NCI-H524 treated with DMSO at 0.1 percent for 48 hours (cell line): ENCODE measurements at places on chromosomes 5 and 9.

DNA sequence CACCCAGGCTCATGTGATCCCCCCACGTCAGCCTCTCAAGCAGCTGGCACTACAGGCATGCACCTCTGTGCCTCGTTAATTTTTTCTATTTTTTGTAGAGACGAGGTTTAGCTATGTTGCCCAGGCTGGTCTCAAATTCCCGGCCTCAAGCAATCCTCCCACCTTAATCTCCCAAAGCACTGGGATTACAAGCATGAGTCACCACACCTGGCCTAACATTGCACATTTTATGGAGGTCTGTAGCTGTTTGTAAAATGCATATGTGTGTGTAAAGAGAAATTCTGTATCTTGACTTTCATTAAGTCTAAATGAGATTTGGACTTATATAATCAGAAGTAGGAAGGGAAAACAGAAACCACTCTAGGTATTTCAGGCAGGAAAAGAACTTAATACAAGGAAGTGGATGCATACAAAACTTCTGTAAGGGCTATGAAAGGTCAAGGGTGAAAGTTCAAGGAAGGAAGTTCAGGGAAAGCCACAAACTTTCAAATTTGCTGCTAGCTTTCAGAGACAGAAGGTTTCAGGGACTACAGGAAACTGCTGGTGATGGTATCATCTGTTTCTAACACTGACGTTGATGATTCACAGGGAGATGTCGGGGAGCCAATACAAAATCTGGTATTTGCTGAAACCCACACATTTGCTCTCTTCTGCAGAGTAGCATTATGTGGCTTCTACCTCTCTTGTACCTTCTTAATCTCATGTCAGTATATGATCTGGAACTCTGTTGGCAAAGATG, 209.4 kb downstream of the PIK3R1 start:
- no peak for DNase-seq

GRCh38 chr5:177412603-177413233, 3.4 kb upstream of the F12 start:
- no peak for DNase-seq

- no peak for DNase-seq
These were observed 190.5 kb downstream of the PIK3R1 start for GRCh38 chr5:68405784-68406743.

GRCh38 chr5:141100243-141100805, at the start of gene PCDHB3:
Gene PCDHB3 (plus strand): TSS chr5:141100473. CDS start chr5:141100650, 177 bp downstream.
- DNase-seq, result no peak

DNA sequence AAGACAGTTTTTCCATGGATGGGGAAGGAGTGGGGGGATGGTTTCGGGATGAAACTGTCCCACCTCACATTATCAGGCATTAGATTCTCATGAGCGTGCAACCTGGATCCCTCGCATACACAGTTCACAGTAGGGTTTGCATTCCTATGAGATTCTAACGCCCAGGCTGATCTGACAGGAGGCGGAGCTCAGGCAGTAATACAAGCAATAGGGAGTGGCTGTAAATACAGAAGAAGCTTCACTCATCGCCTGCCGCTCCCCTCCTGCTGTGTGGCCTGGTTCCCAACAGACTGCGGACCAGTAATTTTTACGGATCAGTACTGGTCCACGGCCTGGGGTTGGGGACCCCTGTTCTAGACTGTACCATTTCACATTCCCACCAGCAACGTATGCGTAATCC, 68.3 kb upstream of the OTULINL start:
- no peak for DNase-seq

- no peak for DNase-seq
These were observed 93.1 kb downstream of the NXNL2 start for GRCh38 chr9:88628114-88628513.

- no peak for DNase-seq
These were observed 130.6 kb upstream of the PDE4D start for GRCh38 chr5:60024104-60024503.

DNA sequence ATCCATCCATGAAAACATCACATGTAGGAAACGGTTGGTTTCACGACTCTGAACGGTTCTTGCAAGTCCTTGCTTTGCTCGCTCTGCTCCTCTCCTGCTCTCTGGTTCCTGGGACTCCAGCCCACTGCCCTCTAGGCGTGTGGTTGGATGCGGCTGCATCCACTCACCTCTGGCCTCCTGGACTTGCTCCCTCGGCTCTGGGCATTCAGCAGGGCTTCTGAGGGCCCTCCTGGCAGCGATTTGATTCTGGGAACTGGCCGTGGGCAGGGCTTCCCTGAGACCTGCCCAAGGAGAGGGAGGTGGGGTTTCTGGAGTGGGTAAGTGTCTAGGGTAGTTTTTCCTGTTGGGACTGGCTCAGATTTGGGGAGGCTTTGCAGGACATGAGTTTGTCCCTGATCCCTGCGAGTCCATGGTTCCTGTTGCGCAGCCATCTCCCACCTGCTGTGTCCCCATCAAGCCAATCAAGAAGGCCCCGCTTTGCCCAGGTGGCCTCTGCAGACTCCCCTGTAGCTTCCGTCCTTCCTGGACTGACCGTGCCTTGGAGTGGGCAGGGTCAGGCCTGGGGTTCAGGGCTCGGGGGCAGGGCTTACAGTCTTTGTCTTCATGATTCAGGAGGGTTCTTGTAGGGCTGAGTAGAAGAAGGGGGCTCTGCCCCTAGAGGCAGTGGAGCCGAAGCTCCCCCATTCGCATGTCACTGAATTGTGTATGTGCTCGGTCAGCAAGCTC, 192.3 kb downstream of the CACNA1B start:
- DNase-seq, result no peak

DNA sequence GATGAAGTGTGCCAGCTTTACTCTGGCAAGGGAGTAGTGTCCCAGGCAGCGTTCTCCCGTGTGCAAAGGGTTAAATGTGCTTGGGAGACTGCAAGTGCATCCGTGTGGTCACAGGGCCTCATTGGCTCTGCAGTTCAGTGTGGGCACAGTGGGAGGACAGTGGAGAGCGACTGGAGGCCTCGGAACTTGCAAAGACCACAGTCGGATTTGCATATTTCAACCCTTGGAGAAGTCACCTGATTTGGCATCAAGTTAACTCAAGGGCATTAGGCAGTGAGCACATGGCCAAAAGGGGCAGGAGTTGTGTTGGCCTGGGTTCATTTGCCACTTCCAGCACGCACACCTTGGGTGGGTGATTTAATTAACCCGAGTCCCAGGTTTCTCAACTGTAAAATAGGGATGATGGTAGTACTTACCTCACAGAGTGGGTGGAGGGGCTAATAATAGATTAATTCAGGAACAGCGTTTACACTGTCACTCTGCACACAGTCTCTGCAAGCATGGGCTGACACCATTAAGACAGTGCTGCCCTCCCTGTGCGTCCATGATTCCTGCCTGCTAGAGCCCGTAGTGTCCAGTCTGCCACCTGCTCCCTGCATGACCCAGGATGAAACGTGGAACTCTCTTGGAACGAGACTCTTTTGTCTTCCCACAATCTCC, 22.7 kb downstream of the JADE2 start:
- no peak for DNase-seq

- no peak for DNase-seq
These were observed 364.2 kb downstream of the OSTF1 start for GRCh38 chr9:75452512-75452911.

DNA sequence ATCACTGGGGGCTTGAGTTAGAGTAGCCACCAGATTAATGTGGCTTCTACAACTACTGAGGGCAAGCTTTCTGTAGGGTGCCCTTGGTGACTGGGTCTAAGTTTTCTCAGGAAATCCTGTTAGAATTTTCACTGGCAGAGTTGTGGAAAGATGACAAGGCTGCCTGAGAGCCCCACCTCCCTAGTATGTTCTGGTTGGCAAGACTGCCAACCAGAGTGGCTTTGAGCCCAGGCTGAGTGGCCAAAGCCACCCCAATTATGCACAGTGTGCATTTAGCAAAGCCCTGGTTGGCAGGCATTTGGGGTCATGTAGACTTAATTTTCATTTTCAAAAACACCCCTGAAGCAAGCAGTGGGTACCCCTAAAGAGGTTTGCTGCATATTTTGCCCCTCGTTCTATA, 136.7 kb upstream of the HAPLN1 start:
- DNase-seq, result no peak

DNA sequence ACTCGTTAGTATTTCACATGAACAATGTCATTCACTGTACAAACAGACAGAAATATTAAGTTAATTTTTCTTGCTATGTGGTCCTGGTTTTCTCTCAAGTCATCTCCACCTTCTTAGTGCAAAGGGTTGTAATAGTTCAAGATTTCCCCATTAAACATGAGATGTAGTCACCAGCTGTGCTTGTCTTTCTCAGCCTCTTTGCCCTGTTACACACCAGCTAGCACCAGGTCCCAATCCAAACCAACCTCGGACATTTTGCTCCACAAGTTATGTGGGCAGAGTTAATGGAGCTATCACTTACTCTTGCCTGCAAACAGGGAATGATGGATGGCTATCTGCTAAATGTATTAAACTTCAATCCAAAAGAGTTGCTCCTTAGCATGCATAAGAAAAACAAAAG, 328.1 kb downstream of the TLE1 start:
- DNase-seq, result no peak

GRCh38 chr5:154214371-154215106, 24.0 kb downstream of the GALNT10 start:
- DNase-seq, result no peak

DNA sequence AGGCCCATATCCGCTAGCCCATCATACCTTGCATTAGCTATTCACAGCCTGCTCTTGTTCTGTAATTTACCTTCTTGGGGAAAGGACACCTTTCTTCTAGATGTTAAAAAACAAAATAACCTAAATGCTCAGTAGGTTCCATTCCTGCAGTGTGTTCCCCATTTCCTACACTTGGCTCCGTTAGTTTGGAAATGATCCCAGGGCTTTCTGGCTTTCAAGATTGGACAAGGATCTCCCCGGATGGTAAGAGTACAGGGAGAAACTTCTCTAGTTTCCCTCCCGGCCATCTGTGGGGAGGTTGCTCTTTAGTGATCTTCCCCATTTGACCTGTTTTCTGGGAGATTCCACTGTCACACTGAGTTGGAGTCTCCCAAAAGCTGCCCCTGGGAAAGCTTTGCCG, 27.3 kb upstream of the STC2 start:
- no peak for DNase-seq

- peak; percentile 55 for DNase-seq
These were observed 29.6 kb downstream of the RGS3 start for GRCh38 chr9:113493203-113493520.

DNA sequence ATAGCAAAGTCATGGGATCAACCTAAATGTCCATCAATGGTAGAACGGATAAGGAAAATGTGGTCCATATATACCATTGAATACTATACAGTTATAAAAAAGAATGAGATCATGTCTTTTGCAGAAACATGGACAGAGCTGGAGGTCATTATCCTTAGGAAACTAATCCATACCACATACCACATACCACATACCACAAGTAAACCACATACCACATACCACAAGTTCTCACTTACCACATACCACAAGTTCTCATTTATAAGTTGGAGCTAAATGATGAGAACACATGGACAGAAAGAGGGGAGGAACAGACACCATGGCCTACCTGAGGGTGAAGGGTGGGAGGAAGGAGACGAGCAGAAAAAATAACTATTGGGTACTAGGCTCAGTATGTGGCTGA, 154.6 kb upstream of the GHR start:
- DNase-seq, result no peak

GRCh38 chr9:3256571-3257330, 269.1 kb downstream of the RFX3 start:
- DNase-seq, result no peak

DNA sequence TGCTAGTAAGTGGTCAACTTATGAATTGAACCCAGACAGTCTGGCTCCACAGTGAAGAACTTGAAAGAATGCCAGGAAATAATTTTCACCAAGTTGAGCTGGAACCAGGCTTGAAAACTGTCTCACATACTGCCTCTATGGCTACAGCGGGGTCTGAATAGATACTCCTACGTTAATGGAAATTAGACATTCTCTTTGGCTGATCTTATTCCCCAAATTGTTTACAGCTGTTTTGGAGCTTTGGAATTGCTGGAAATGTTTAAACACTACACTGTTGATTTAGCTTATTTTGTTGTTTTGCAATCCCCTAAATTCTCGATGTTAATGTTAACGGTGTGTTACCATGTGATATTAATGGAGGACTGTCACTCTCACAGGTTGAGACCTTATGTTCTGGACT, 146.4 kb downstream of the FBXL7 start:
- DNase-seq, result no peak

DNA sequence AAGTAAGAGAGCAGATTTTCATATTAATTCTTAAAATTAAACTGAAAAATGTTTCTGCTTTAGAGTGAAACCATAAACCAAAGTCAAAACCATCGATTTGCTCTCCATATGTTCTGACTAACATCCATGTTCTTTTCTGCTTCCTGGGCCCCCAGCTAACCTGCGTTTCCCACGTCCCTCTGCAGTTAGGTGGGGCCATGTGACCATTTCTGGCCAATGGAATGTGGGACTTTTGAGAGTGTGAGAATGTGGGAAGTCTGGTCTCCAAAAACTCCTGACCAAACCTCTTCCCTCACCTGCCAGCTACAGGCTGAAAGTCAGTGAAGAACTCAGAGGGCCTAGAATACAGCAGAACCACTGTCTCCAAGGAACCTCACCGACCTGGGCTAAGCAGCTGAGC, 44.9 kb downstream of the ANKH start:
- no peak for DNase-seq

GRCh38 chr9:132077881-132078698, 1.6 kb downstream of the MED27 start:
- DNase-seq, result peak; percentile 15
